Stimulated activated CD4-positive, alpha-beta T cell treated with anti-CD3 and anti-CD28 coated beads, Interleukin-1b, Interleukin-23, amount 100 ng/mL, for 1 hour (primary cell): ENCODE measurements at places on chromosomes 1 and 21.

GRCh38 chr1:172488393-172488792, 44.5 kb upstream of the PIGC start:
- no peak for DNase-seq

DNA sequence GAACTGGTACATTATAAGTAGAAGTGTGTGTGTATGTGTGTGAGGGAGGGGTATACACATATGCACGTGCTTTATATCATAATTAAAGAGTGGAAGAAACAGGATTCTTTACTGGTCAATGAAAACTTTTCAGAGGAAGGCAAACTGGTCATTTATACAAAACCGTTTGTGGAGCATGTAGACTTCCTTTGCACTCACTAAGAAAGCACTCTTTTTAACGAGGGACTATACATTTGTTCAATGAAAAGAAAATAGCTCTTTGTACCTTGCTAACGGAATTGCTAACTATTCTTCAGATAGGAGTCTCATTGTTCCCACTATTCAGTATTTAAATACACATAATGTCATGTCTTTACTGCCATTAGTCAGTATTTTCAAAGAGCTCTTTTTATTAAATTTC, 219.3 kb downstream of the ST6GALNAC3 start:
- DNase-seq, result no peak

DNA sequence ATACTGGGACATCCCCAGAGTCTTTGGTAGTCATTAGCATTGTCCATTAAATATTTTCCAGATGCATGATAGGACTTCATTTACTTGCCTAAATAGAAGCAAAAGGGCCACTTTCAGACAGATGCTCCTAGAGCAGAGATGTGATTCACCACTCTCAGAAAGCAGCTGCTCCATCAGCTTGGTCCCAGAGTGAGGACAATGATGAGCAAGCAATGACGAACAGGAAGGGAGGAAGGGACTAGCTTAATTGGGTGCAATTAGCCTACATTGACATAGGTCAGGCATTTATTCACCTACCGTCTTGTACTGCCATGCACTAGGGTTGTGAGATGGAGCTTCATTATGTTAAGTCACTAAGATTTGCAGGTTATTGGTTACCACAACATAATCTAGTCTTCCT, 85.1 kb upstream of the PLXNA2 start:
- DNase-seq, result no peak

DNA sequence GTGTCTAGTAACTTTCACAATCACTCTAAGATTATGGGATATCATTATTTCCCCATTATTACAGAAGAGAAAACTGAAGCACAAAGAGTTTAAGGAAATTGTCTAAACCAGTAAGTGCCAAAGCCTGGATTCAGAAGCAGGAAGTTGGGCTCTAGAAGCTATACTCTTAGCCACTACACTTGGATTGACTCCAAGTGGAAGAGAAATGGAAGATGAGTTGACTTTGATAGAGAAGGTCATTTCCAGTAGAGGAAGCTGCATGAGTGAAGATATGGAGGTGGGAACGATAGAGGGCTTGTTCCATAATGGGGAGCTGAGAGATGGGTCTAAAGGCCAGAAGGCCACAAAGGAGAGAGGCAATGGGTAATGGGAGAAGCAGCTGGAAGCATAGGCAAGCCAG, 11.7 kb upstream of the TDRD10 start:
- DNase-seq, result no peak

DNA sequence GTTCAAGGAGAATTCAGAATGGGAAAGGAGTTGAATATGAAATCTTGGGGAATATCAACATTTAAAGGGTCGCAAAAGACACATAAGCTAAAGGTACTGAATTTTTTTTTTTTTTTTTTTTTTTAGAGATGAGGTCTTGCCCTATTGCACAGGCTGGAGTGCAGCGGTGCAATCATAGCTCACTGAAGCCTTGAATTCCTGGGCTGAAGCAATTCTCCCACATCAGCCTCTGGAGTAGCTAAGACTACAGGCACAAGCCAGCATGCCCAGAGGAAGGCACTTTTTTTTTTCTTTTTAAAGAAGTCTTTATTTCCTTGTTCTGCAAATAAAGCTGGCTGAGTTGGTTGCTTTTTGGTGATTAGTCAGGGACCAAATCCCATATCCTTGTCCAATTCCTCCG, 44.1 kb upstream of the RAB3GAP2 start:
- no peak for DNase-seq

DNA sequence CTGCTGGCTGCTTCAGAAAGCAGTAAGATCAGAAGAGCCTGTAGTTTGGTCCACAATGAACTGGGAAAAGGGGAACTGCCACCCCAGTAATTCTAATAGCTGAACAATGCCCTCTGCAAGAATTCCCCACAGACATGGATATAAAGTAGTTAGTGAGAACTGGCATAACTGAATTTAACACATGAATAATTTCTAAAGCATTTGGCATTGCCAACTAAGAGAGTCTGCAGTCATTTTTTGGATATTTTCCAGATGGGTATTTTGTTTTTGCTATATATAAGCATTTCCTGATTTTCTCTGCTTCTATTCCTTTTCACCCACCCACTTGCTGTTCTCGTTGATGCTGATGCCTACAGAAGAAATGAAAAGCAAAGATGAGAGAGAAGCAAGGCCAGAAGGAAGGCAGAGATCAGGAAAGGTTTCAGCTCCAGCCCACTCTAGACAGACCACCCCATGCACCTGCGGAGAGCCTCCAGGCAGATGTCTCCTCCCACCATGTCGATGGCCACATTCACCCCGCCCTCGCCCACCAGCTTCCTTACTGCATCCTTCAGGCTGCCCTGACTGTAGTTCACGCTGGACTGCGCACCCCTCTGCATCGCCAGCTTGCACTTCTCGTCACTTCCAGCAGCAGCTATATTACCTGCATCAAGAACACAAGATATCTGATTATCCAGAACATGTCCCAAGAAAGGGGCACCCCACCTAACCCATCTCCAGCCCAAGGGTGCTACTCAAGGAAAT, 55.9 kb upstream of the SEC16B start:
- DNase-seq, result no peak

DNA sequence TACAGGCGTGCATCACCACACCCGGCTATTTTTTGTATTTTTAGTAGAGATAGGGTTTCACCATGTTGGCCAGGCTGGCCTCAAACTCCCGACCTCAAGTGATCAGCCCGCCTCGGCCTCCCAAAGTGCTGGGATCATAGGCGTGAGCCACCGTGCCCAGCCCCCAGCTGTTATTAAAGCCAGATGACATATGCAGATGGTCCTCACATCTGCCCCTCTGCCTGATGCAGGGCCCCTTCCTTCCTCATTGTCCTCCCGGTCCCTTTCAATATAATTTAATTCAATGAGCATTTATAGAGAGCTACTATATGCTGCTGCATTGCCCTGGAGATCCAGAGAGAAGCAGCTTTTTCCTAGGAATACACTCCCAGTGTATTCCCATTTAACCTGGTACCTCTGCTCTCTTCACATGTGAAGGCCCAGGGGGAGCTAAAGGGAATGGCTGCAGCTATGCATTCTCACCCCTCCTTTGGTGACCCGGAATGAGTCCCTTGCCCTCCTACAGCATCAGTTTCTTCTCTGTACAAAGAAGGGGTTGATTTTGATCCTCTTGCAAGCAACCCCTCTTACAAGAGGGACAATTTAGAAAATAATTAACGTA, 55.6 kb downstream of the L1TD1 start:
- DNase-seq, result no peak

- DNase-seq, result no peak
These were observed 168.2 kb downstream of the CLIC6 start for GRCh38 chr21:34836933-34837505.

DNA sequence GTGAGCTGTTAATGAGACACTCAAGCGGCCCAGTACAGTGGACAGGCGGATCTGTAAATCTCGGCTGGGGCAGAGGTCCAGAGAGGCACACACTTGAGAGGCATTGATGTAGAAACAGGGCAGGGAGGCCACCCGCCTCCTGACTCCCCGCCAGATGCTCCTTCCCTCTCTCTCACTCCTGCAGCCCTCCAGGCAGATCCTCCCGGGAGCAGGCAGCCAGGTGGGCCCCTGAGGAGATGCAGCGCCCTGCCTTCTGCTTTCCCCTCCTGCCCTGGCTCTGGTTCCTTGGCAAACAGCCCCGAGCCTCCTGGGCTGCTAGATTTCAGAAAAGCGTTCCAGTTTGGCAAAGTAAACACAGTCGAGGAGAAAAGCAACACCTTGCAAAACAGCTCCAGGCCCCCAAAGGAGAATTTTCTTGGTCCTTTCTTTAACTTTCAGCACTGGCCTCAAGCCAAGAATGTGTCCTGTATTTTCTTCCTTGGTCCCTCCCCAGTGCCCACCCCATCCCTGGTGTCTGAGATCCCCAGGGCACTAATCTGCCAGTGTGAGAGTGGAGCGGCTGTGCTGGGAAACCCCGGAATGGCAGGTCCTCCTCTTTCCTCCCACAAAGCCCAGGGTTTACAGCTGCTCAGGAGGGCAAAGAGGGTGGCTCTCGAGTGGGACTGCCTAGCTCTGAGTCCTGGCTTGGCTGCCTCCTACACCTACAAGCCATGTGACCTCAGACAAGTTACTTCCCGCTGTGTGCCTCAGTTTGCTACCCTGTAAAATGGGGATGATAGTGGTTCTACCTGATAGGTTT, 29.4 kb upstream of the IFNLR1 start:
- DNase-seq, result no peak

GRCh38 chr1:29305943-29306342, 69.6 kb downstream of the PTPRU start:
- no peak for DNase-seq
